ENCODE measurements at places on chromosomes 13 and 19.

DNA sequence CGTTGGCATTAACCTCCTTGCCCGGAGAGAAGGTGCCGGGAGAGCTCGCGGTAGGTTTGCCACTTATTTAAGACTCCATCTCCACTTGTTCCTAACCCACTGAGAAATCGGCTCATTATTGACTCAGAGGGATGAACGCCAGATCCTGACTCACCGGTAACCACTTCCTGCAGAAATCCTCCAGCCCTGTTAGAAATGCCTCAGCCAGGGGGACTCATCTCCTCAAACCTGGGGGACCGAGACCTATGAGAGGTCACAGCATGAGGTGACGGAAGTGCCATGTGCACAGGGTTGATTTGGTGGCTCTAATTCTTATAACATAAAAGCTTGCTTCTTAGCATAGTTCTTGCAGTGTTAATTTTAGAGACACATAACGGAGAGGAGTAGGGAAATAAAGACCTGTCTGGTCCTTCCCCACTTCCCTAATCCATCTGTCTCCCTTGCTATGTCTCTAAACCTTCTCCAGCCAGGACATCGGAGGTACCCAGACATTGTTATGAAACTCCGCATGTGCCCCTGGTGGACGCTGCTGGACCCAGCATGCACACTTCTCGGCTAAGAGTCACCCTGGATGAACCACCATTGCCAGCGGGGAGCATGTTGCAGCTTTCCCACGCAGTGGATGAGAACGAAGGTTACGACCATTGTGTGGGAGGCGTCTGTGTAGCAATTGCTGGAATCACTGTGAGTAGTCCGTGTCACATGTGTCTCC, 158.9 kb downstream of the EFNB2 start:
- no peak for DNase-seq

GRCh38 chr19:50459067-50459456, 17.2 kb upstream of the EMC10 start:
- no peak for DNase-seq

DNA sequence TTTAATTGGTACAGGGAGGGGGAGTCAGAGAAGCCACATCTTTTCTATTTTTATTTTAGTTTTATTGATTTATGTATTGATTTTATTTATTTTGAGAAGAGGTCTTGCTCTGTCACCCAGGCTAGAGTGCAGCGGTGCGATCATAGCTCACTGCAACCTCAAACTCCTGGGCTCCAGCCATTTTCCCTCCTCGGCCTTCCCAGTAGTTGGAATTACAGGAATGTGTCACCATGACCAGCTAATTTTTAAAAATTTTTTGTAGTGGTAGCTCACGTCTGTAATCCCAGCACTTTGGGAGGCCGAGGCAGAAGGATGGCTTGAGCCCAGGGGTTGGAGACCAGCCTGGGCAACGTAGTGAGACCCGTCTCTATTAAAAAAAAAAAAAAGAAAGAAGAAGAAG, 4.1 kb downstream of the IL27RA start:
- DNase-seq = no peak

DNA sequence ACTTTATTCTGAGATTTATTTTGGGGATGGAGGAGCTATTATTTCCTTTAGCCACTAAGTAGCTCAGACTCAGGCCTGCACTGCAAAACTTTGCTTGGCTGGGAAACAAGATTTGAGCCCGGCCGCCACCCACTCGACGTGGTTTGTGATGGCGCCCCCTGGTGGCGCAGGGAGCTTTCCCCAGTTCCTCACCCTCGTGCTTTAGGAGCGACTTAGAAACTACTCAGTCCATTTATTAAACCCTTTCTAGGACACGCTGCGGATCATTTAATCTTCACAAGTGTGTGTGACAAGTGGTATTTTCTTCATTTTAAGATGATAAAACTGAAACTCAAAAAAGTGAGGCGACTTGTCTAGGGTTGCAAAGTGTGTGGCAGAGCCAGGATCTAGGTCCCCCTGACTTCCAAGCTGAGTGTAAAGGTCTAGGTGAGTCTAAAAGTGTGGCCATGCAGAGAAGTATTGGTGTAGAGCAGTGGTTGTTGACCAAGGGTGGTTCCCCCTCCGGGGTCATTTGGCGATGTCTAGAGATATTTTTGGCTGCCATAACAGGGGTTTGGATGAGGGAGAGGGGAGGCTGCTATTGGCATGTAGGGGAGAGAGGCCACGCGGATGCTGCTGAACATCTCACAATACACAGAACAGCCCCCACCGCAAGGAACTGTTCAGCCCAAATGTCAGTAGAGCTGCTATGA, 2.2 kb downstream of the CXCL17 start:
- no peak for DNase-seq

- no peak for DNase-seq
Measured at GRCh38 chr13:54733639-54734038, 1705.0 kb downstream of the OLFM4 start.

DNA sequence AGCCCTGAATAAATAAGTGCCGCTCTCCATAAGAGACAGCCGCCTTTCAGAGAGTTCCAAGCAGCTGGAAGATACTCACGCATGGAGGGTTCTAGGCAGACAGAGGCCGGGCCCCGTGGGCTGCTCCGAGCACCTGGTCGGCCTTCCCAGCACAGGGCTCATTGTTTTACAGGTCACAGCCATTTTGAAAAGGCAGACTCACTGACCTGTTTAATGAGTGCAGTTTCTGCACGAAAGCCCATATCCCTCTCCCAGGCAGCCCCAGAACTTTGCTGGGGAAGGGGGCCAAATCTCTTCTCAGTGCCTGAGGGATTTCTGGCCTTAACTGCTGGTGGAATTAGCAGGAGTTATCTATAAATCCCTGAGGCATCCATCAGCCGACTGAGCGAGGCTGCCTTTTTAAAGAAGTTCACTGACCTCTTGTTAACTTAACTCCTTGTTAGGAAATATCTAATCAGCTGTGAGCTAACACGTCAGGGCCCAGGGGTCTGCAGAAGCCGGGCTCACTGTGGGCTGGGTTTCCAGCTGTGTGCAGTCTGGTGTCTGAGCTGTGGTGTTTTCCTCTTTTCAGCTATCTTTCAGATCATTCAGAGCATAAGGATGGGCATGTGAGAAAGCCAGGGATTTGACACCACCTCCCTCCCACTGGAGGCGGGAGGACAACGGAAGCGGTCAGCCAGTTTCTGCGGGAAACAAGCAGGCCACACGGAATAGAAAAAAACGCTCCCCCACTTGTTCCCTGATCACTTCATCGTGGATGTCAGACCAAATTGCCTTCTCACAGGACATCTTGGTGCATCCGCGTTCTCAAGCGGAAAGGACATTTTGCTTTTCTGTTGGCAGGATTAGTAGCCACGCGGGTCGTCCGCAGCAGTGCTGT, 23.3 kb downstream of the SERP2 start:
- DNase-seq = no peak

DNA sequence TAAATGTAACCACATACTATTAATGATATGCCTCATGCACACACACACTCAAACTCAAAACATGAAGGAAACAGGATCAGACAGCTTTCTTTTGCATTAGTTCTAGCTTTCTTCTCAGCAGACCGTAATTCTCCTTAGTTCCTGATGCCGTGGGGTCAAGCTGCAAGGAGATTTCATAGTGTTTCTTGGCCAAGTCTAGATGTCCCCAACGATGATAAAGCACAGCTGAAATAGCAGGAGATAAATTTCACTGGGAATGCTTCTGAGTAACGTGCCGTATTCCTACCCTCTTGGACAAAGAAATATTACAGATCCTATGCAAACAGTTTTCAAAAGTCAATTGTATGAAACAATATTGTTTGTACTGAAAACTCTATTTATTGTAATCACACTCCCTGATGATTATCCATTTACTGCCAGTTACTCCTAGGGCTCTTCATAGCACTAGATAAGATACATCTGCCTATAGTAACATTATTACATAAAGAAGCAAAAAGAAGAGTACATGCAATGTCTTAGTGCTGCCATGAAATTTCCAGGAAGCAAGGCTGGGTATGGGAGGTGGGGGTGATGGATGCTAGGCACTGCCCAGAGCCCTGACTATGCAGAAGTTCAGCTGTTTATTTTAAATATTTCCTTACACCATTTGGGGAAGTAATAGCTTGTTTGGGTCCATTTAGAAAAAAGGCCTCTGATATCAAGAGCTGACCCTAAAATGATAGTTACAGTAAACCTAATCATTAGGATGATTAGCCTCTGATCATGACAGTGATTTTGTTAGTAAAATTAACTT, 16.5 kb upstream of the GGACT start:
- no peak for DNase-seq

DNA sequence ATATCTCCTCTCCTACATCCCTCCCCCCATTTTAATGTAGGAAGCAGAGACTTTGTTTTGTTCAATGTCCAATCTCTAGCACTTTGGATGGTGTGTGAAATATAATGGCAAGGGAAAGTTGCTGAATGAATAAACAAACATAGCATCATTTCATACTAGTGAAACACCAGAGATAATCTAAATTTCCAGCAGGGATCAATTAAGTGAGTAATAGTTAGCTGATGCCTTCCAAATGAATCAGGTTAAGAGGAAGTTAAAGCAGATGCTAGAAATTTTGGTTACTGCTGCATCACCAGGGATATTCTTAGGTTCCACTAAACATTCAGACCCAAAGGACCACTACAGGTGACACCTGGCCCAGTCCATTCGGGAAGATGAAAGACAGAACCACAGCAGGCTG, 8.1 kb downstream of the MRPS31 start:
- no peak for DNase-seq

GRCh38 chr19:38796154-38796553, 7.2 kb downstream of the LGALS7B start:
- DNase-seq = no peak

DNA sequence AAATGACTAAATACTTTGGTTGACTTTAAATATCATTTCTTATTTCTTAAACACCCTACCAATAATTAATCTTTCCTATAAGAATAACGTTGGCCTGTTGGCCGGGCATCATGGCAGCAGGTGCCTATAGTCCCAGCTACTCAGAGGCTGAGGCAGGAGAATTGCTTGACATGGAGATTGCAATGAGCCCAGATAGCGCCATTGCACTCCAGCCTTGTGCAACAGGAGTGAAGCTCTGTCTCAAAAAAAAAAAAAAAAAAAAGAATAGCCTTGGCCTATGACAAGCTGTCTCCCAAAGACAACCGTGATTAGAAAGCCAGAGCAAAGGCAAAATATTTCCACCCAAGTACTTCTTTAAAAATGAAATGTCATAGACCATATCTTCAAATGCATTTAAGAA, 24.5 kb upstream of the KCTD4 start:
- no peak for DNase-seq

Data from thoracic aorta (tissue), 2 donors.